Common myeloid progenitor, CD34-positive (primary cell): ENCODE measurements at places on chromosomes 2 and 18.
A peak's percentile ranks its signal among the peaks of the same experiment; 100 is the strongest.

DNA sequence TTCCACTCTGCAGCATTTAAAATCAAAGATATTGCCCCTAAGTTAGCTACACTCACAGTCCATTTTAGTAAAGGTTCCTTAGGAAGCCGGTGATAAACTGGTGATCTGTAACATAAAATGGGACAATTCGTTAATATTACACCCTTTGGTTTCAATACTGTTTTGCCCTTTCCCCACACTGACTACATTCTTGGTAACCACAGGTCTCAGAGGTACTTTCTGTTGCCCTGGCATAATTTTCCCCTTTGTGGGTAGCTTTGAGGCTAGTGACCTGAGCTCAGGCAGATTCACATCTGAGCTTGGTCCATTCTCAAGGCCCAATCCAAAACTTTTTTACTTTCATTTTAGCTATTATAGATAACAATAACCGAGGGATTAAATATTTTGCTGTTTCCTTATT lies 32.9 kb upstream of the CSRNP3 start:
- peak; percentile 6 for DNase-seq

DNA sequence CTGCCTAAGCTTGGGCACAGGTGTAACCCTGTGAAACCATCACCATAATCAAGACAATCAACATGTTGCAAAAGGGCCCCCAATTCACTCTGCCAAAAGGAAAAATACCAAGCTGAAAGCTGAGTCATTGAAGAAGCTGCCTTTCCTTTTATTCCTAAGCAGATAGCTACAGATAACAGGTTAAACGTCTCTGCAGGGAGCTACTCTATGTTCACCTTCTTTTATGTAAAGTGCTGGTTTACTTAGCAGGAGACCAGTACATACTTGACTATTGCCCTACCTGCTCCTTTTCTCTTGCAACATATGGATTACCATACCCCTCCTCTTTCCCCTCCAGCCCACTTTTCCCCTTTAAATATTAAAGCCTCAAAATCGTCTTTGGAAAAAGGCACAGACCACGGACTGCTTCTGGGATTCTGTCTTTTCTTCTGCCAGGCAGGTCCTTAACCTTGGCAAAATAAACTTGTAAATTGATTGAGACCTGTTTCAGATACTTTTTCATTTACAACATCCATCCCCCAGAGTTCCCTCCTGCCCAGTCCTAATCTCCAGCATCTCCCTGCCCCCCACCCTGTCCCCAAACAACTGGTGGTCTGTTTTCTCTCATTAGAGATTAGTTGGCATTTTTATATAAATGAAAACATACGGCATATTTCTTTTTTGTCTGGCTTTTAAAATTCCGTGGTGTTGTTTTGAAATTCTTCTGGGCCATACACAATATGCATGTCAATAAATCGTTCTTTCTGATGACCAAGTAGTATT lies 37.8 kb upstream of the LDLRAD4 start:
- no peak for DNase-seq

- DNase-seq, result no peak
Observed at GRCh38 chr2:210363261-210363660, 48.3 kb upstream of the MYL1 start.

- DNase-seq, result no peak
Observed at GRCh38 chr2:60560734-60561644, 7.5 kb upstream of the BCL11A start.

DNA sequence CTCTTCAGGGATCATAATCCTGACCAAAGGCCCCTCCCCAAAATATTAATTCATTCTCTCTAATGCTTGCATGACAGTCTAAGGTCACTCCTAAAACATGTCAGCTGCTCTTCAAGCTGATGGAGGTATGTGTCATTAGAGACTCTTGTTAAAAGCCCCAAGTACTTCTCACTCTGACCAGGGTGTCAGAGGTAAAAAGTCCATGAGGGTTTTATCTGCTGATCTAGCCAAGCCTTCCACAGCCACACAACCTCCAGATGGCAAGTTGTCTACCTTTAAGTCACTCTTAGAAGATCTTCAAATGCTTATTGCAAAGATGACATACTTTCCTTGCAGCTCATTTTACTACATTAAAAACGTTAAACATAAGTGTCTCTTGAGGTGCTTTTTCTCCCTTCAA lies 83.6 kb upstream of the ETAA1 start:
- no peak for DNase-seq

DNA sequence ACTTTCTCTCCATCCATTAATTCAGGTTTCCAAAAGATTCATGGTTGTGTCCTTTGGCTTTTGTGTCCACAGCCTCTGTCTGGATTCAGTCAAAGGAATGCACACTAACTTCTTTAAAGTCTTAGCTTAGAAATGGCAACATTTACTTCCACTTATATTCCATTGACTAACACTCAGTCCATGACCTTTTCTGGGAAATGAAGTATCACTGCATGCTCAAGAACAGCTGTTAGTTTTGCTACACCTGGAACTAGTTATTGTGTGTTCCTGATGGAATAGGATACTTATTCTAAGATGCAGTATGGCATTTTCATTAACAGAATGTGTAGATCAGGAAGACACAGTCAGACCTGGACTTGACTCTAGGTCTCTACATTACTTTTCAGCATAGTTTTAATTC lies 88.8 kb downstream of the KYNU start:
- DNase-seq, result no peak

DNA sequence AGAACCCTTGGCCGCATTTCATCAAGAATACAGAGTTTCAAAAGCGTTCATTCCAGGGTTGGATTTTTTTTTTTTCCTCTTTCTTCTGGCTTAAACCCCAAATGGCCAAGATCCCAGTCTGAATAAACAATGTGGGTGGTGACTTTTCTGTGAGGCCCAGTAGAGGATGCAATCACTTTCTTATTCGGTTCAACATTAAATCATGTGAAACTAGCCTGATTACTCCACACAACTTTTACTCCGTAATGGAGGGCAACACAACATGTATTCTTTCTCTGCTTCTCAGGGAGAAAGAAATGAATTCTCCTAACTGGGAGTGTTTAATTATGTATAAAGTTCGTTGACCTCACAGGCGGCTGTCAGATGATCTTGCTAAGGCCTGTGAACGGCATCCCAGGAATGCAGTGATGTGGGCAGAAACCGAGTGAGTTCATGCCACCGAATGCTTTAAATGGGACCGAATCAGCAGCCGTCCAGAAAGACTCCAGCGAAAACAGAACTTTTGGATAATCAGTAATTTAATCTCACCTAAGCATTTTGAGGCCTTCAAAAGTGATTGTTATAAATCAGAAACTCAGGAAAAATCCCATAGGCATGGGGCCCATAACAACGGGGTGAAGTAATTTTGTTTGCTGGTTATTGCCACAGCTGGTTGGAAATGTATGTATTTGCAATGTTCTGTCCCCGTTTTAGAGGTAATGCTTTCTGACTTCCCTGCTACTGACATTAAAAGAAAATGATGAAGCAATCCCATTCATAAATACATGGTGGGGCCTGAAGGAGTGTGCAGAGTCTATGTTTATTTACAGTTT lies 81.5 kb downstream of the BCL2 start:
- no peak for DNase-seq

GRCh38 chr2:102397209-102397608 lies 25.8 kb upstream of the IL18RAP start:
- no peak for DNase-seq

DNA sequence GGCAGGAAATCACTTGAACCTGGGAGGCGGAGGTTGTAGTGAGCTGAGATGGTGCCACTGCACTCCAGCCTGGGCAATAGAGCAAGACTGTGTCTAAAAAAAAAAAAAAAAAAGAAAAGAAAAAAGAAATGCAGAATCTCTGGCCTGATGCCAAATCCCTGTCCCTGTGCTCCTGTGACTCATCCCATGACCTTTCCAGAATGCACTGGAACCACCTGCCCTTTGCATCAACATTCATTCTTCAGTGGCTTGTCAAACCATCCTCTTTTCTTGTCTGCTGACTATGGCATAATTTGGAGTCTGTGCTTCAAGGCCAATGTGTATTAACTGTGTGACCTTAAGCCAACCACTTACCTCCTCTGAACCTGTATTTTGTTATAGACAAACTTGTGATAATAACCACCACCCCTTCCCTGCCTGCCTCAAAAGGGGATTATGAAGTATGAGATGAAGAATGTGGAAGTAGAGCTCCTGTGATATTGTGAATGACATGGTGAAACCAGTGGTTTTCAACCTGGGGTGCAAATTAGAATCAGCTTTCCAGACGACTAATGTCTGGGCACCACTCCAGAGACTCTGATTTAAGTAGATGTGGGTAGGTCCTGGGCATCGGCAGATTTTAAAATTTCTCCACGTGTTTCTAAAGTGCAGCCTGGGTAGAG lies 189.3 kb downstream of the CLIP4 start:
- no peak for DNase-seq

DNA sequence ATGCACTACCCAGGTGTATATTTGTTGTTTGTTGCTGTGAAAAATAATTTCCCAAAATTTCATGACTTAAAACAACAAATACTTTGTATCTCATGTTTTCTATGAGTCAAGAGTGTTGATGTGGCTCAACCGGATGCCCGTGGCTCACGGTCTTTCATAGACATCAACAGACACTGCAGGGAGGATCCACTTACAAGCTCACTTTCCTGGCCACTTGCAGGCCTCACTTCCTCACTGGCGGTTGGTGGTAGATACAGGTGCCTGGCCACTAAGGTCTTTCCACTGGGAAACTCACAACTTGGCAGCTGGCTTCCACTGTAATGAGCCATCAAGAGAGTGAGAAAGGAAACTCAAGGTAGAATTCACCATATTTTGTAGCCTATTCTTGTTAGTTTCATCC lies 662.9 kb downstream of the IRS1 start:
- peak; percentile 83 for DNase-seq

DNA sequence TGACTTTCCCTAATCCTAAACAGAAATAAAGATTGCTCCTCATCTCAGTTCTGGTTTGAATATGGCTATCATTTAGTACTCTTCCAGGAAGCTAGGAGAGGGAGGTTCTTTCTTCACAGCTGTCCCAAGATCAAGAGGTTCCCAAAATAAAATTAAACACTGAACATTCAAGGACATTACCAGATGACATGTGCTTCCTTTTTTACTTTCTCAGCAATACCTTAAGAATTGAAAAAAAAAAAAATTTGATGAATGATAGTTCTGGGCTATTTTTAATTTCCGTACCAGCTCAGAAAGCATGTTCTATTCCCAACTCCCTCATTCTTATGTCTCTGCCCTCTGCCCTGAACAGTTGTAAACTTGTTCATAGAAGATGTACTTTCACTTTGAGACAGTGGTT lies 61.7 kb upstream of the MYL1 start:
- DNase-seq, result no peak

GRCh38 chr18:40606996-40607395 lies 1348.0 kb upstream of the PIK3C3 start:
- no peak for DNase-seq

GRCh38 chr2:49737606-49738005 lies 583.3 kb upstream of the FSHR start:
- DNase-seq, result peak; percentile 45

GRCh38 chr2:27308359-27308881 lies at the start of gene UCN:
Gene UCN (minus strand): TSS chr2:27308445. CDS start chr2:27307895, 550 bp downstream.
- DNase-seq, result peak; percentile 7

DNA sequence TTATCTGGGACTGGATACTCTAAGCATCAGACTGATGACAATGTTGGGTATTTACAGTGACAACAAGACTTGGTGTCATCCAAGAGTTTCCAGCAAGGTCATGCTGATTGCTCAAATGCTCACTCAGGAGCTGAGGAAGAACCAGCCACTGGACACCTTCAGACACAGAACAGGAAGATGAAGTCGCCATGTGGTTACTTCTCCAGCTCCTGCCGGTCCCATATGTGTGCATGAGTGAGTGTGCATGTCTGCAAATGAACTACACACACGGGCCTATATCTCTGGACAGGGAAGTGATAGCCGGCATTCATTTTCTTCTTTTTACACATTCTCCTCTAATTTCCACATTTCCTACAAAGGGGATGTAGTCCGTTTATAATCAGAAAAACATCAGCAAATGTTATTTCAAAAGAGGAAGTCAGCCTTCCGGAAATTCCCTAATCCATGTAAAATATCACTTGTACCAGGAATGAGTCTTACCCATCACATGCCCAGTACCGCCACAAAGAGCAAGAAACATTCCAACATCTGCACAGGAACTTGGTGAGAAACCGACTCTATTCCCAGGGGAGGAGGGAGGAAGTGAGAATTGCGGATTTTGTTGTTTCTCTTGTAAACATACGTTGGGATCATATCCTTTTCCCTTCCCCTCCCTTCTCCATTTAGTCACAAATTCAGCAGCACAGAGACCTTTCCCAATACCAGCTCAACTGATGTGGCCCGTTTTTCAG lies 10.8 kb downstream of the RFX8 start:
- no peak for DNase-seq

- peak; percentile 9 for DNase-seq
Observed at GRCh38 chr2:167293172-167293781, 405.0 kb downstream of the XIRP2 start.

- no peak for DNase-seq
Observed at GRCh38 chr2:237295889-237296480, 118.0 kb downstream of the COL6A3 start.

- no peak for DNase-seq
Observed at GRCh38 chr18:48845174-48845573, 105.6 kb downstream of the SMAD7 start.

DNA sequence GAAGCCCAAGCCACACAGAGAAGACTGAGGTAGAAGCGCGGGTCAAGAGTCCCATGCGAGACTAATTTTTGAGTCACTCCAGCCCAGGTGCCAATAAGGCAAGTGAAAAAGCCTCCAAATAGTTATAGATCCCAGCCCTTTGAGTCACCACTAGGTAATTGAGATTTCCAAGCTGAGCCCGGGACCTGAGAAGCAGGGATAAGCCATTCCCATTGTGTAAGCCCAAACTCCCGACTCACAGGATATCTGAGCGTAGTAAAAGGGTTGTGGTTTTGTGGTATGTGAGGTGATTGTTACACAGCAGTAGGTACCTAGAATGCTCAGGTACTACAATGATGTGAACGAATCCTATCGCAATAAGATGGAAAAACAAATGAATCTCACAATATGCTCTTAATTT lies 560.7 kb downstream of the DSC3 start:
- DNase-seq, result no peak

DNA sequence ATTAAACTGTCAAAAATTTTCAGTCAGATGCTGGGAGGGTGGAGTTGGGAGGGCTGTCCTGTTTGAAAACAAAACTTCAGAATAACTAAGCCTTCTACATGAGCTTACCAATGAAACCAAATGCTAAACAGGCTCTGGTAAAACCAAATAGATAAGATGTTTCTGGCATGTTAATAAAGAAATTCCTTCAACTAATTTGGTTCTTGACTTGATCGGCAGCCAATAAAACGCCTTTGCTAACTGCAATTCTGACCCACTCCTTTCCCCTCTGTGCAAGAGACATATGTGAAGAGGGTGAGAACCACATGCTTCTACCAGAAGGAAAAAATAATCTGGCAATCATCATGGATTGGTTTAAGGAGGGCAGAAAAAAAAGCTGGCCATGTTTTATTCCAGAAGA lies 20.9 kb downstream of the MAP4K3 start:
- DNase-seq, result no peak

GRCh38 chr2:174125090-174125489 lies 123.2 kb downstream of the OLA1 start:
- DNase-seq, result no peak

- DNase-seq, result no peak
Observed at GRCh38 chr2:47872941-47873340, 33.4 kb downstream of the FBXO11 start.

- peak; percentile 92 for DNase-seq
Observed at GRCh38 chr2:217222309-217222910, 362.5 kb upstream of the TNP1 start.

GRCh38 chr2:214816008-214816533 lies 6.6 kb upstream of the BARD1 start:
- no peak for DNase-seq
